ENCODE measurements at places on chromosomes 16 and 17.
A peak's percentile ranks its signal among the peaks of the same experiment; 100 is the strongest.

- H3K36me3 ChIP-seq: peaks cover 6% of the 10 kb centered on the region
- H3K27ac ChIP-seq: no peak overlapping the region
- no peak overlapping the region for H3K4me3 ChIP-seq
- no peak for DNase-seq
- peaks cover 12% of the 10 kb centered on the region for H3K4me1 ChIP-seq
Observed at GRCh38 chr17:78210111-78210510, 3.9 kb upstream of the BIRC5 start.

- H3K27ac ChIP-seq: no peak overlapping the region
- peaks cover 12% of the 10 kb centered on the region for H3K4me1 ChIP-seq
- H3K36me3 ChIP-seq: peaks cover 20% of the 10 kb centered on the region
- H3K4me3 ChIP-seq: peak overlapping the region; percentile 59
- H3K27me3 ChIP-seq: peaks cover 18% of the 10 kb centered on the region
Observed at GRCh38 chr16:66947302-66948065, 12.2 kb downstream of the CES2 start.

GRCh38 chr17:28253663-28254062 is 65.3 kb upstream of the TMEM97 start:
- peaks cover 12% of the 10 kb centered on the region for H3K4me1 ChIP-seq
- H3K27me3 ChIP-seq: peaks cover 26% of the 10 kb centered on the region
- no peak overlapping the region for H3K4me3 ChIP-seq

DNA sequence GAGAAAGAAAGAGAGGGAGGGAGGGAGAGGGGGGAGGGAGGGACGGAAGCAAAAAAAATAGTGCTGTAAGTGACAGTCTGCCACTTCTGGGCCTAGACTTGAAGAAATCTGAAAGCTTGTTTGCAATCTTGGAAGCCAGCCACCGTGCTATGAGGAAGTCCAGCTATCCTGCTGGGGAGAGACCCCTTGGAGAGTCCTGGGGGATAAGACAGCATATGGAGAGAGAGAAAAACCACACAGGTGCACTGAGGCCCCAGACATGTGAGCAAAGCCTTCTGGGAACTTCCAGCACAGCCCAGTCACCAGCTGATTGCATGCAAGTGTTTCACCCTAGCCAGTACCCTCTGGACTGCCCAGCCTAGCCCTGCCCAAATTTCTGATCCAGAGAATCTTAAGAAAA is 12.6 kb upstream of the ALOX12B start:
- H3K36me3 ChIP-seq: no peaks in the 10 kb centered on the region
- H3K27me3 ChIP-seq: no peaks in the 10 kb centered on the region
- DNase-seq: no peak
- no peaks in the 10 kb centered on the region for H3K4me1 ChIP-seq

DNA sequence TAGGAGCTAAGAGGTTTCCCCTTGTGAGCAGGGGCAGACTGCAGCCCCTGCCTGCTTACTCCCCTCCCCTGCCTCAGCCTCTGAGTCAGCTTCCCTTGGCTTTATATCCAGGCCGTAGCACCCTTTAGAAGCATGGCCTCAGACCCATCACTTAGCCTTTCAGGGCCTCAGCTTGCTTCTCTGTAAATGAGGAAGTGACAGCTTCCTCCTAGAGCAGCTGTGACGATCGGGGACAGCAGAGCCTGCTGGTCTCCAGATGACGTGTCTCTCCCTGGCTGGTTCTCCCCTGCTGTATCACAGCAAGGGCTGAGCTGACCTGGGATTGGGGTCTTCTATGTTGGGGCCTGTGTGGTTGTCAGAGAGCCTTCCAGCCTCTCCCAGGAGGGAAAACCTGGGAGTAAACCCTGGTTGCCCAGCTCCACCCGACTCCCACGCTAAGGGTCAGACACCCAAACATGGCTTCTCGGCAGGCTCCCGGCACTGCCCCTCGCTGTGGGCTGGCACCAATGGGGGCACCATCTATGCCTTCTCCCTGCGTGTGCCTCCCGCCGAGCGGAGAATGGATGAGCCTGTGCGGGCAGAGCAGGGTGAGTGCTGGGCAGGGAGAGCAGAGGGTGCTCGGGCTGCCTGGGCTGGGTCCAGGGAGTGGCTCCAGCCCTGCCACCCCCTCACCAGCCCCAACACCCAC is 16.3 kb upstream of the MYO15B start:
- peak overlapping the region; percentile 3 for H3K4me3 ChIP-seq
- H3K36me3 ChIP-seq: peaks cover 55% of the 10 kb centered on the region
- H3K27ac ChIP-seq: peak overlapping the region; percentile 80
- DNase-seq: peak; percentile 76
- no peaks in the 10 kb centered on the region for H3K27me3 ChIP-seq

DNA sequence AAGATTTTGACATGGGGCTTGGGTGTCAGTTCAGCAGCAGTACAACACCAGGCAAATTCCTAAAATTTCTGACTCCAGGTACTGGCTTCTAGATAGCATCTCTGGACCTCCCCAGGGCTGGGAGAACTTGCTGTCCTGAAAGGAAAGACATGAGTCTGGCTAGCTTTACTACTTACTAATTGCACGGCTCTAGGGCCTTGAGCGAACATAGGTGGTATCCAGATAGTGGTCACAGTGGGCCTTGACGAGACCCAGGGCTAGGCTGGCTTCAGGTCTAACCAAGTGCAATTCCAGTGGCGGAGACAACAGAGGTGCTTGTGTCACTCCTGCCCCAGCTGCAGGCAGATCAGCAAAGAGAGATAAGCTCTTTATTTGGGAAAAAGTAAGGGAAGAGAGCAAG is 16.4 kb upstream of the SLC13A5 start:
- no peak for DNase-seq
- no peak overlapping the region for H3K27ac ChIP-seq
- H3K4me3 ChIP-seq: no peak overlapping the region
- H3K4me1 ChIP-seq: no peaks in the 10 kb centered on the region

- DNase-seq: no peak
- no peak overlapping the region for H3K27ac ChIP-seq
- no peaks in the 10 kb centered on the region for H3K36me3 ChIP-seq
- no peaks in the 10 kb centered on the region for H3K4me1 ChIP-seq
Observed at GRCh38 chr17:71779482-71779881, 341.3 kb upstream of the SOX9 start.

GRCh38 chr16:22322021-22322471 is 24.8 kb downstream of the POLR3E start:
- no peak overlapping the region for H3K4me3 ChIP-seq
- no peaks in the 10 kb centered on the region for H3K27me3 ChIP-seq
- H3K4me1 ChIP-seq: no peaks in the 10 kb centered on the region
- H3K27ac ChIP-seq: no peak overlapping the region
- H3K36me3 ChIP-seq: peaks cover 95% of the 10 kb centered on the region

DNA sequence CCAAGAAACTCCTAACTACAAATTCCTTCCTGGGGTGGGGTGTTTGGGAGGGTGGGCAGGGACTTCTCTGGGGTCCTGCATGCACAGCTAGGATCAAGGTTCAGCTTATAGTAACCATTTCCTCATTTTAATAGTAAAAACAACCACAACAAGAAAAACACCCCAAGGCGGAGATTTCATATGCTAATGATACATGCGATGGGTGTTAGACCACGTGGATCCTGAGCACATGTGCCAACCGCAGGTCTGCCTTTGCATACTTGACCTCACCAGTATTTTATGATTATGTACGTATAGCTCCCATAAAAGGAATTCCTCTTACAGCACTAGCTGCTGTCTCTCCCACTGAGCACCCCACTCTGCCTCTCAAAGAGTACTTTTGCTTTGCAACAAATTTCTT is 1.9 kb downstream of the KRTAP4-11 start:
- H3K4me1 ChIP-seq: no peaks in the 10 kb centered on the region
- peaks cover 8% of the 10 kb centered on the region for H3K27me3 ChIP-seq
- no peak for DNase-seq
- no peak overlapping the region for H3K27ac ChIP-seq
- no peak overlapping the region for H3K4me3 ChIP-seq

DNA sequence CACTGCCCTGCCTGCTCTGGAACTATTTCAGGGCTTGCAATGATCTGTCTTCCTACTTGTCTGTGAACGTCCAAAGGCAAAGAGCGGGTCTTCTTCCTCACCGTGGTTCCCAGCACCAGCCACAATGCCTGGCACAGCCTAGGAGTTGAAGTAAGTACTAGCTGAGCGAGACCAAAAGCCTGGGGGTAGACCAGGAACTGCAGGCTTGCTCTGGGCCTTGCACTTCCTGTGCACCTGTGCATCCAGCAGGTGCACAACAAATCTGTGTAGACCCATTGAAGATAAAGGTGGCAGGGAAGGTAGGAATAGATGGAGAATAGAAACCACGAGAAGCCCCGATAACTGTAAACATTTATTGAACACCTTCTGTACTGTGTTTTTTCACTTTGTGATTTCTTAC is 4.6 kb downstream of the FAM171A2 start:
- no peak overlapping the region for H3K27ac ChIP-seq
- peaks cover 14% of the 10 kb centered on the region for H3K4me1 ChIP-seq
- no peaks in the 10 kb centered on the region for H3K36me3 ChIP-seq
- DNase-seq: no peak
- H3K27me3 ChIP-seq: peaks cover 17% of the 10 kb centered on the region

DNA sequence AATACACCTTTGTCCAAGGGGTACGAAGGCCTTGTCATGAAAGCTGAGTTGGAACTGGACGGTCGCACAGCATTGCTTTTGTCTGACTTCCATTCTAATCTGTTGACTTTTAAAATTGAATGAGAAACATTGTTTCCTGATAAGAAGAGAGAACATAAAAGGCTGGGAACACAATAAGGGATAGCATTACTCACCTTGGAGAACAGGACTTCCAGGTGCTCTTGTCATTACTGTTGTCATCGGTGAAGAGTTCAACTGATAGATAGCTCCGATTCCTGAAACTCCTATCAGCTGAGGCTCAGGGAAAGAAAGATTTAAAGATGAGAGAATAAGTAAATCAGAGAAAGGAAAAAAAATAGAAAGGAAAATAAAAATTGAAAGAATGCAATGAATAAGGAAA is 351.1 kb downstream of the KCNJ2 start:
- no peak overlapping the region for H3K27ac ChIP-seq
- H3K4me1 ChIP-seq: peaks cover 12% of the 10 kb centered on the region
- H3K36me3 ChIP-seq: no peaks in the 10 kb centered on the region
- no peak overlapping the region for H3K4me3 ChIP-seq
- H3K27me3 ChIP-seq: no peaks in the 10 kb centered on the region

DNA sequence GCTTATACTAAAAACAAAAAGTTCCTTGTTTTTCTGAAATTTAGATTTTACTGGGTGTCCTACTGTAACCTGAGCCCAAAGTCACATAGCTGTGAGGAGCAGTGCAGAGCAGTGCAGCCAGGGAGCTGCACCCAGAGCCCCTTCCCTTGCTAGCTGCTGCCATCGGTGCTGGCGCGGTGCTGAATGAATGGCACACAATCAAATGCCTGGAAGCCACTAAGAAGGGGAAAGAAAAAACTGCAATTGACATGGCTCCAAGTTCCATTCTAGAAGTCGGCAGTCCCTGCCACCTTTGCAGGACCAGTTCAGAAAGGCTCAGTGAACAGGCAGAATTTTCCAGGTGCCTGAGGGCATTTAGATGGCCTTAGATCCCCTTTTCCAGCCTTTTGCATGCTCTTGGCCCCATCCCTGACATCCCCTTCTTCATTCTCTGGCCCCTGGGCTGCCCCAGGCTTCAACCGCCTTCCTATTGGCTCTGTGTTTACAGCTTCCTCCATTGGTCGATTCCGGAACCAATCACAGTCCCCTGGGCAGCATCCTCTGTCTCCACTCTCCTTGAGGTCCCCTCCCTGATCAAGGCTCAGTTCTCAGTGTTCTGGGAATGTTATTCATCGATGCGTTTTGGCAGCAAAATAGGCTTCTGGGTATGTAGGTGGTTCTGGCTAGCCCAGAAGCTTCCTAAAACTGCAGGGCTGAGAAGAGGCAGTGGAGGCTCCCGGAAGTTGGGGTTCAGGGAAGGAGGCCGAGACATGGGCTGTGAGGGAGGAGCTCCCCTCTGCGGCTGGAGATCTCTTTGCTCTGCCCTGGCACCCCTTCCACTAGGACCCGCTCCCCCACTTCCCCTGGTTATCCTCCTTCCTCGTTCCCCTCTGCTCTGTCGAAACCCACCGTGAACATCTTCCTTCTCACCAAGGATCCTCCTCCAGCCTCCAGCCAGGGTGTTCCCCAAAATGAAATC is 37.9 kb downstream of the ATP2C2 start:
- no peaks in the 10 kb centered on the region for H3K4me1 ChIP-seq
- H3K4me3 ChIP-seq: no peak overlapping the region
- no peak for DNase-seq
- H3K36me3 ChIP-seq: peaks cover 21% of the 10 kb centered on the region
- H3K27me3 ChIP-seq: peaks cover 5% of the 10 kb centered on the region

DNA sequence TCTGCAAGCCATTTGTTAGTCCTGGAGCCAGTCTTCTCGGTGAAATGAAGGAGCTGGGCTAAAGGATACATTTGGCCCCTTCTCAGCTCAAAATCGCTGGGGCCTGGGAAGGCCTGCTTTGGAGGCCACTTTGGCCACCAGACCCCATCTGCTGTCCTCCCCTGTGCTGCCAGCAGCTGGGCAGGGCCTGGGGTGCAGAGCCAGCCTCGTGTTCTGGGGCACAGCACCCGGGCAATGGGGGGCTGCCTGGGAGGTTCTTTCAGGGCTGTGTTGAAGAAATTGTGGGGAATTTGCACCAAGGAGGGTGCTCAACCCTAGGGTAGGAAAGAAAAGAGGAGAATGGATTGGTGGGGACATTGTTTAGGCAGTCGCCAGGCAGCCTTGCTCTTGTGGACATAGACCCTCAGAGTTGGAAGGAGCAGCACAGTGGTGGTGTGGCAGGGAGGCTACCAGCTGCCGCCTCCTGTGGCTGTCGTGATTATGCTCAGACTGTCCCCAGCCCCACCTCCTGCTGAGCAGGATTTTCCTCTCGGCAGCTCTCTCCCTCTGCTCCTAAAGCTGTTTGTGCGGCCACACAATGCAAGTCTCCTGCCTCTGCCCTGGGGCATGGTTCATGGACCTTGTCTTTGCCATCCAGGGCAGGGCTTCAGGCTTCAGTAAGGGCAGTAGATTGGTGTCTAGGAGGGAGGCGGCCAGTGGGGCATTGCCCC is 174.8 kb downstream of the NTN1 start:
- H3K4me3 ChIP-seq: no peak overlapping the region
- H3K27me3 ChIP-seq: no peaks in the 10 kb centered on the region
- no peak for DNase-seq
- H3K36me3 ChIP-seq: no peaks in the 10 kb centered on the region

All from lower lobe of right lung (tissue), 2 donors.